ENCODE measurements at places on chromosomes 1 and 21. TPM values are rescaled to one million over a fixed set of nuclear protein-coding genes. Genes with fewer than 3 reads are reported as not detected.

The CFHR1 gene
- 0.49 TPM for total RNA-seq

The FNDC10 gene
- 11.6 TPM for total RNA-seq

The MR1 gene
- total RNA-seq: 0.67 TPM

DNA sequence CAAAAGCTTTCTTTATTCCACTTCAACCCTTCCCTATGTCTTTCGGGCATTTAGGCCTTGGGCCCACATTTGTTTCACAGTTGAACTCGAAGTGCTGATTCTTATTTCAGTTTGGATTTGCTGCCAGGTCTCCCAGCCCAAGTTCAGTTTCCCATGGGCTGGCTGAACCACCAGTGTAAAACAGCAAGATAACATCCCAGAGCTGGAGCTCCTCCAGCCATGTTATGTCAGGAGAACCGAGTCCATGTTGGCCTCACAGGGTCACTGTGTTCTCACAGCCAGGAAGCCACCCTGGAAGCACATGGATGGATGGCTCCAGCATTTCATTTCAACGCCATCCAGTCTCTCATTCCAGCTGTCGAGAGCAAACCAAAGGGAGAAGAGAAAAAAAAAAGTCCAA is 45.2 kb upstream of the RXRG start:
- no peak for DNase-seq

DNA sequence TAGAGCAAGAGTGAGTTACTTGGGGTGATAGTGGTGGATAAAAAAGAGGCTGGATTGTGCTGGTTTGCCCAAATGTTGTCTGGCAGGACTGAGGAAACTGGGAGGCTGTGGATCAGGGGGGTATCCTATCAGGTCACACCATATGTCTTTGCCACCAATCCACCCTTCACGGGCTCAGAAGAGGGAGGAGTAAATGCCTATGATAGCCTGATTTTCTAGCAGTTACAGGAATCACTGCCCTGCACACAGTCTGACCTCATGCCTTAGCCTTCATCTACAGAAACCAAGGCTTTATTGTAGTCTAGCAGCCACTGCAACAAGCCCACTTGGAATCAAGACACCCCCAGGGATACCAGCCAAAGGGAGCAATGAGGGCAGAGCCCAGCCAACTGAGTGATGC is 51.8 kb downstream of the ATP1A1 start:
- no peak for DNase-seq

- no peak for DNase-seq
Observed at GRCh38 chr1:178142806-178143205, 48.9 kb downstream of the RASAL2 start.

The ATP1A4 gene
- total RNA-seq: not detected

DNA sequence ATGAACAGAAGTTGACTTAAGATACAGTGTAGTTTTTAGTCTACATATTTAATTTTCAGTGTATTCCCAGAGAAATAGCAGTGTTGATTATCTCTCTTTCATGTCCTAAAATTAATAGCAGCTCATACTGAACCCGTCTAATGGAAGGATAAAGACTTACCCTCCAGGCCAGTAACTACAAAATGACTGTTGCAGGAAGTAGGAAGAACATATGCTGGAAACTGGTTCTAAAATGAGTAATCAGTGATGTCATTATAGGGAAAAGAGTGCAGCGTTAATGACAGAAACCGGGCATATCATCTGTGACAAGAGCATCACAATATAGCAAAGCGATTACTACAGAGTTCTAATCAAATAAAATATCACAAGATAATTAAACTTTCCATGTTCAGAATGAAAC is 385.5 kb downstream of the SMYD3 start:
- DNase-seq: no peak

DNA sequence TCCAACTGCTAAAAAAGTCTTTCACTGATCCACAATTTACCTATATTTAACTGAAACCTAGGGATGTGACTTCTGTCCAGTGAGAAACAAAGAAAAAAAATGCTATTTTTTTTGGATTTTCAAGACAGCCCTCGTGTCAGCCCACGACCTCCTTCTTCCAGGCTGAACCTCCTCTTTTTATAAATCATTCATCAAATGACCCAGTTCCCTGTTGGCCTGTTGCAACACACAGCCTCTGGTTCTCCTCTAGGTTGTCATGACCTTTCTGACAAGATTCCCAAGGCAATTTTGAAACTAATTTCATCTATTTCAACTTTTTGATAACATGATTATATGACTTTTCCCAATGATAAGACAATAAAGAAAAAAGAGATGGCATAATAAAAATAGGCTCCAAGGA is 74.6 kb downstream of the PGBD5 start:
- no peak for DNase-seq

The LY9 gene
- total RNA-seq: not detected

The ETV3L gene
- not detected for total RNA-seq

- DNase-seq: peak; percentile 31
Observed at GRCh38 chr21:21688889-21689288, 690.7 kb downstream of the NCAM2 start.

The CELA2B gene
- total RNA-seq: not detected

GRCh38 chr1:86345042-86345441 is 51.1 kb downstream of the ODF2L start:
- DNase-seq: no peak

DNA sequence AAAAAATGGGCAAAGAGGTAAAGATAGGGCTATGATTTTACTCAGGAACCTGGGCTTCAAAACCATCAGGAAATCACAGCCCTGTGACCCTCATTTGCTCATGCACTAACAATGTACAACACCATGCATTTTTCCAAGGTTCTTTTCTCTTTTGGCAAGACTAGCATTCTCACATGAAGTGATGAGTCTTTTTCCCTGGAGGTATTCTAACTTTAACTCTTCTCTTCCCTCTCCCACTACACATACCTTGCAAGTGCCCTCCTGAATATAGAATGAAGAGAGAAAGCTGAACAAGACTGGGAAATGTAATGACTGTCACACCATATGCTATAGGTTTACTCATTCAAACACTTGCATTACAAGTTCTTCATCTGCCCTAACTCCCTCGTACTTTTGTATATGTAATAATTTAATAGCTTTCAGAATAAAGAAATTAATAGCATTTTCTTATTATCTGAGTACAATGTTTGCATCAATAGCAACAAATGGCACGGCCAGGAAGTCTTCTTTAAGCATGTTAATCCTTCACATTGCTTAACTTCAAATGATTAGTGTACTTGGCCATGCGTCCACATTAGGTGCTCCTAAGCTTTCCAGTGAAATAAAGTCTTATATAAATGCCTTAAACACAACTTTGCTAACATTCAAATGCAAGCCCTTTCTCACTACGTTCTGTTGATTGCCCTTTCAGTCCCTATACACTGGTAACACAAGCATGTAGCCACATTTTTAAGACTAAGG is 1.8 kb downstream of the NIBAN1 start:
- DNase-seq: no peak

DNA sequence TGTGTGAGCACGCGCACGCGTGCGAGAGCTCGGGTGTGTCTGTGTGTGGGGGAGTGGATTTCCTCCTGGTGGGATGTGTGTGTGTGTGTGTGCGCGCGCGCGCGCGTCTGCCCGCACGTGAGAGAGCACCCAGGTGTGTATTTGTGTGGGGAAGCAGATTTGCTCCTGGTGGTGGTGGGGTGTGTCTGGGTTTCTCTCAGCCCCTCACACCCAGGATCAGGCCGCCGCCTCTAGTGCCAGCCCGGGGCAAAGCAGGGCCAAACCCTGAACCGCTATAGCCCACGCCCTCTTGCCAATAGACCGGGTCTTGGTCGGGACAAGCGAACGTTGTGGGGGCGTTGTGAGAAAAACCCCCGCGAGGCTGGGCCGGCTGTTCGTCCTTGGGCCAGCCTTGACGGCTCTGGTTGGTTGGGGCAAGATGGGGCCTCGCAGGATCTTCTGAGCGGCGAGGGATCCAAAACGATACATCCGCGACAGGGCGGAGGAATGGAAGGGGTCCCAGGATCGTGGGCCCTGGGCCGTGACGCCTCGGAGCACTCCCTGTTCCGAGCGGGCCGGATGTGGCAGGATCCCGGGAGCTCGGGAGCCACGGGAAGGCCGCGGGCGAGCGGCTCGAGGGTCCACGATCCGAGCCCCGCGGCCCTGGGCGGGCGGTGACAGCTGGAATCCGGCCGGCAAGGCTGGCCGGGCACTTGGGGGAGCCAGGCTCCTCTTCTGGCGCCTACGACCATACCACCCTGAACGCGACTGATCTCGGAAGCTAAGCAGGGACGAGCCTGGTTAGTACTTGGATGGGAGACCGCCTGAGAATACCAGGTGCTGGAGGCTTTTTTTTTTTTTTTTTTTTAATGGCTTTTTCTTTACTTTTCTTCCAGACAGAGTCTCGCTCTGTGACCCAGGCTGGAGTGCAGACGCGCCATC is 68.2 kb downstream of the RNF187 start:
- no peak for DNase-seq

The JAK1 gene
- total RNA-seq: 202 TPM

DNA sequence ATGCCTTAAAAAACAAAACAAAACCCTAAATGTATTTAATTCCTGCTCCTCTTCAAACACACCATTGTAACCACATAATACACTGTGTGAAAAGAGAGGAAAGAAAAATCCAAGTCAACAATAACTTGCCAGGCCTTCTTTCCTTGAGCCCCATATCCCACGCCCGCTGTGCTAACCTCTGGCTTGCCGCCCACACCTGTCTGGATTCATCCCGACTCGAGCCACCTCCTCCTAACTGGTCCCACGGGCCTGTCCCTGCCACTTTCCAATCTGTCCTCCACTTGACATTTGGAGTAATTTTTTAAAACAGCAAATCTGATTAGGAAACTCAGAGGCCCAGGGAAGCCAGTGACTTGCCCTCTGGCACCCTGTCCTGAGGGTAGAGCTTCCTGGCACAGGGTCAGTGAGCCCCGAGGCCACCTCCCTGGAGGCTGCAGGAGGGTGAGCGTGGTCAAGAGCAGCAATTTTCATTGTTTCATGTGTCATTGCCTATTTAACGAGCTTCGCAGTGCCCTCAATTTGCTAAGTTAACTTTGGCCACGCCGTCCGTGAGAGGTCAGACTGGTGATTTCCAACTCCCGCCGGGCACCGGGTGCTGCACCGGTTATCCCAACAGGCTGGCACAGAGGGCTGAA is 54.1 kb downstream of the B3GALT5 start:
- DNase-seq: no peak

The FCAMR gene
- not detected for total RNA-seq

The SLC25A33 gene
- 4.2 TPM for total RNA-seq
